Left renal pelvis (tissue), 4 donors: ENCODE measurements at places on chromosomes 1 and 21. TPM values are rescaled to one million over a fixed set of nuclear protein-coding genes. Genes with fewer than 3 reads are reported as not detected.

The NBPF12 gene
- polyA plus RNA-seq = 20.6 TPM

The OR2L13 gene
- not detected for polyA plus RNA-seq

The SH3BGR gene
- polyA plus RNA-seq = 5.7 TPM

The SLC45A3 gene
- 7.4 TPM for polyA plus RNA-seq

The KISS1 gene
- not detected for polyA plus RNA-seq

The CFAP141 gene
- not detected for polyA plus RNA-seq

The KIRREL1 gene
- 163 TPM for polyA plus RNA-seq

The KRTAP13-3 gene
- polyA plus RNA-seq = not detected

- no peak for DNase-seq
Measured at GRCh38 chr1:156656806-156657740, 15.2 kb downstream of the BCAN start.

GRCh38 chr1:17839641-17840196 lies 84.6 kb downstream of the ACTL8 start:
- no peak for DNase-seq

- DNase-seq = peak; percentile 1
Measured at GRCh38 chr1:68600049-68600661, 103.3 kb upstream of the DEPDC1 start.

DNA sequence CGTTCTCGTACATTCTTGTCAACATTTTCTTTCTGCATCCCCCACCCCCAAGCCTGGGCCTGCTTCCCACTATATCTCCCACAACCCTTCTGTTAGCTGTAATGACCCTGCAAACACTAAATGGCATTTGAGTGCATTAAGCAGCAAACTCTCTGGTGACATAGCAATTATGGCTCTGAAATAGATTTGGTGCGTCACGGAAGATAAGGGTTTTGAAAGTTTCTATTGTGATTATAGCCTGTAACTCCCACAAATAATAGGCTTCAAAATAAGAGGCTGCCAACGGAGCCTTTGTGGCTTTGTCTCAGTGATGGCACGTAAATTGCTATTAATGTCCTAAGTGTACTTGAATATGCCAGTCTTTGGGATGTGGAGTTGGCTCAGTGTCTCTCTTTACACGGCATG lies 277.6 kb downstream of the PBX1 start:
- no peak for DNase-seq

- no peak for DNase-seq
Measured at GRCh38 chr1:36093929-36094328, 5.2 kb downstream of the ADPRS start.

DNA sequence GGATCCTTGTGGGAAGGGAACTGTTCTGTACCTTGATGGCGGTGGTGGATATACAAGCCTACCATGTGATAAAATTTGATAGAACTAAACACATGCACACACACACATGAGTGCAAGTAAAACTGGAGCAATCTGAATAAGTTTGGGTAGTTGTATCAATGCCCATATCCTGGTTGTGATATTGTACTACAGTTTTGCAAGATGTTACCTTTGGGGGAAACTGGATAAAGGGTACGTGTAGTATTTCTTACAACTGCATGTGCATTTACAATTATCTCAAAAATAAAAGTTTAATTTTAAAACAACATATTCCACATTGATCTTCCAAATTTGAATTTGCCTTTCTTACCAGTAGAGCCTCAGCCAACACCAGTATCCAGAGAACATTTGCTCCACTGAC lies 99.6 kb downstream of the DTL start:
- DNase-seq = no peak

DNA sequence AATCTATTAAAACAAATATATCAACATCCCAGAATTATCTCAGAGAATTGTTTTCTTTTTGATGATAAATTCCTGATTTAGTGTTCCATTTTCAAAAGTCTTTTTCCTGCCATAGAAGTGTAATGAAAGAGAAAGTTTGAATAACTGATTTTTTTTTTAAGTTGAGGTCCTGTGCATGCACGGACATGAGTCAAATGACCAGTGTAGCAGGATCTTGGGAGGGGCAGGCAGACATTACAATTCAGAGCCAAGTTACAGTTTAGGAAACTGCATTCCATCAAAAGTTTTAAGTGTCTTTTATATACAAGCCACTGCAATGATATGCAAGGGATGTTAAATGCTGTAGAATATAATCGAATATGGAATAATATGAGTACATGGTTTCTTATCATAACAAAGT lies 227.5 kb downstream of the HMCN1 start:
- DNase-seq = no peak

DNA sequence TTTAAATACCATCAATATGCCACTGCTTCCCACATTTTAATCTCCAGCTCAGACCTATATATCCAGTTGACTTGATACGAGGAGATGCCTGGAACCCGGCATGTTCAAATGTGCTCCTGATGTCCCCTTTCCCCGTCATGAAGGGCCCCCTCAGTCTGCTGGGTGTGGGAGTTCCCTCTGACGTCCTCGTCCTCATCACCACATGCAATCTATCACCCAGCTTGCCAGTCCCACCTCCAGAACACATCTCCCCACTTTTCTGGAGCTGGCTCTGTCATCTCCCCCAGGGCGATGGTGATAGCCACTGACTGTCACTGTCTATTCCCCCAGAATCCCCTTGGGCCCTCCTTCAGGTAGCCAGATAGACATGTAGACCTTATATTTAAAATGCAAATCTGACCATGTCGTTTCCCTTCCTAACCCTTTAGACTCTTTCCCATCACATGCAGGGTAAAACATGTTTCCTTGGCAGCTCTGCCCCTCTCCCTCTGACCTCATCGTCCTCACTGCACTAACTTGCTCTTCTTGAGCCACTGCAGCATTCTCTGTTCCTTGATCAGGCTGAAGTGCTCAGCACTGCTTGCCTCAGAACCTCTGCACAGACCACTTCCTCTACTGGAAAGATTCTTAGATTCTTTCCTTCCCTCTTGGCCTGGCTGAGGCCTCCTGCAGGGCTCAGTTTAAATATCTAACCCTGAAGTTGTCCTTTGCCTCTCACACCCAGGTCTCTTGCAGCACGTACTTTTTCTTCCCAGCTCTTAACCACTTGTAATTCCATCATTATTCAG lies 7.4 kb downstream of the AZIN2 start:
- DNase-seq = no peak

DNA sequence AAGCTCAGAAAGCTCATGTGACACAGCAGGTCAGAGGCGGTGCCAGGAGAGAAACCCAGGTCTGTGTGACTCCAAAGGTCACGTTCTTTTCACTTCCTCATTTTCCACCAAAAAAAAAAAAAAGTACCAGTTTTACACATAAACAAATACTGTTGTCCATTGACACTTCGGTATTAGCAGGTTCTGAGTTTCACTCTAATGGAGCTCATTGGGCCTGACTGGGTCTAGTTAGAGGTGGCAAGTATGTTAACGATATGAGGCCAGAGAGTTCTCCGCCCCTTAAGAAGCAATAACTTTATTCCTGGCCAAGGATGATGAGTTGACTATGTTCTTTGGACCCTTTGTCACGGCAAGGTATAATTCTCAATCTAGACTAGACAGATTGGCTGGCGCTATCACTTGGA lies 30.0 kb upstream of the SDE2 start:
- no peak for DNase-seq

DNA sequence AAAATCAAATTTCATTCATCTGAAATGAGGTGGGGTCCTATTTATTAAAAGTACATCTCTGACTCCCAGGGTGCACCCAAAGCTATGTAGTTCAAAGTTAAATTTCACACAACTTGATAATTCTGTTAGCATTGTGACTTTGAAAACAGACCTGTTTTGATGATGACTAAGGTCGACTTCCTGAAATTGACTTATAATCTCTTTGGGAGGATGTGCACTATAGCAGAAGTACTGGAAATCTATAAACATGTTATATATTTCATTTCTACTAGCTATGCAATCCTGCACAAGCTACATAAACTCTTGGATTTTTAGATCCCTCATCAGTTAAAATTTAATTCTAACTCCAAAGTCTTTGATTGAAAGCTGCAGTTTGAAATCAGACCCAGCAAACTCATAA lies 507.6 kb downstream of the NEGR1 start:
- no peak for DNase-seq

DNA sequence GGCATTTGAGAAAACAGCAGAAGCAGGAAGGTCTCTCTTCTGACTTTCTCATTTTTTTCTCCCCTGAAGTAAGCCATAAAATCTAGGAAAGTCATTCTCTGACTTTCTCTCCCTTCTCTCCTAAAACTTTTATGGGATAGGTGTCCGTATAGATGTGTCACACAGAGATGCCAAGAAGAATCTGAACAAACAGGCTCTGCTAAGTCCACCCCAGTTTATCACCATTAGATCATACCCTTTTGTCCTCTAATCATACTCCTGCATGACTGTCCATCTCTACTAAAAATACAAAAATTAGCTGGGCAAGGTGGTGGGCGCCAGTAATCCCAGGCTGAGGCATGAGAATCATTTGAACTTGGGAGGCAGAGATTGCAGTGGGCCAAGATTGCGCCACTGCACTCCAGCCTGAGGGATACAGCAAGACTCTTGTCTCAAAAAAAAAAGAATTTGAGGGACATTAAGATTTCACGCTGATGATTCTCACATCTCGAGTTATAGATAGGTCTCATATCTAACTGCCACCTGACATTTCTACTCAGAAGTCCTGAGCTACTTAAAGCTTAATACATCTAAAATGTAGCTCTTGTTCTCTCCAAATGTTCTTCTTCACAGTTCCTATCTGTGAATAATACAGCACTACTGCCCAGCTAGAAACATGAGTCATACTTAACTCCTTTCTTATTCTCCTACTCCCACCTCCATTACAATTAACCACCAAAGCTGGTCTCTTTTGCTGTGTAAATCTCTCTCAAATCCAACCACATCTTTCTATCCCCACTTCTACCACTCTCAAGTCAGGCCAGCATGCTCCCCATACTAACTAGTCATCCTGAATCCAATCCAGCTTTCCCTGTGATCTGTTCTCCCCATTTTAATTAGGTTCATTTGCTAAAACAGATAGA lies 47.7 kb downstream of the ZNF644 start:
- DNase-seq = no peak

- DNase-seq = no peak
Measured at GRCh38 chr21:39224930-39225329, 41.7 kb upstream of the PSMG1 start.

DNA sequence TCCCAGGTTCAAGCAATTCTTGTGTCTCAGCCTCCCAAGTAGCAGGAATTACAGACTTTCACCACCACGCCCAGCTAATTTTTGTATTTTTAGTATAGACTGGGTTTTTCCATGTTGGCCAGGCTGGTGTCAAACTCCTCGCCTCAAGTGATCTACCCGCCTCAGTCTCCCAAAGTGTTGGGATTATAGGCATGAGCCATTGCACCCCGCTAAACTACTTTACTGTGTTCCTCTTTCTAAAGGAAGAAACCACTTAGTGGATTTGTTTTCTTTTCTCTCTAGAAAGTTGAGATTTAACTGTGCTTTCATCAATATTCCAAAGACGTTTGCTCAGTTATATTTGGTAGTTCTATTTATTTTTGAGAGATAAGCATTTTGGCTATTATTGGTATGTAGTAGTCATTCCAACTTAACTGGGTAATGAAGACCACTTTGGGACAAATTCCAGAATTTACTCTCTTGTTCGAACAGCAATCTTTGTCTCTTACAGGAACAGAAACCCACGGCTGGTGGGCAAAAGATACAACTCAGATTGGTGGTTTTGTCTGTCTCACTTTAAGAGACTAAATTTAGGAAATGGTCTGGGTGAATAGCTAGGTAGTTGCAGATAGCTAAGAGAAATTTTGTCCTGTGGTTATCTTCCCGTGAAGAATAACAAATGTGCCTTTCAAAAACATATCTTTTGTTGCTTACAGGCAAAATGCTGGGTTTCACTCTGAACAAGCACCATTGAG lies 103.5 kb upstream of the CD55 start:
- DNase-seq = no peak

DNA sequence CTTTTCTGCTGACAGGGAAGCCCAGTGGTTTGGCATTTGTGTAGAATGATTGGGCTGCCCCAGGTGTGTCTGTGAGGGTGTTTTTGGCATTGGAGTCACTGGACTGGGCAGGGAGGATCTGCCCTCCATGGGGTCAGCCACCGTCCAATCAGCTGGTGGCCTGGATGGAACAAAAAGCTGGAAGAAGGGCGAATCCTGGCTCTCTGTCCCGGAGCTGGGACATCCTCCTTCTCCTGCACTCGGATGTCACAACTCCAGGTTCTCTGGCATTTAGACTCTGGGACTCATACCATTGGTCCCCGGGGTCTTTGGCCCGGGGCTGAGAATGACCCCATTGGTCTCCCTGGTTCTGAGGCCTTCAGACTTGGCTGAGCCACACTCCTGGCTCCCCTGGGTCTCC lies 11.2 kb downstream of the SPSB1 start:
- DNase-seq = no peak

- no peak for DNase-seq
Measured at GRCh38 chr1:23383577-23384311, 14.1 kb upstream of the ZNF436 start.

DNA sequence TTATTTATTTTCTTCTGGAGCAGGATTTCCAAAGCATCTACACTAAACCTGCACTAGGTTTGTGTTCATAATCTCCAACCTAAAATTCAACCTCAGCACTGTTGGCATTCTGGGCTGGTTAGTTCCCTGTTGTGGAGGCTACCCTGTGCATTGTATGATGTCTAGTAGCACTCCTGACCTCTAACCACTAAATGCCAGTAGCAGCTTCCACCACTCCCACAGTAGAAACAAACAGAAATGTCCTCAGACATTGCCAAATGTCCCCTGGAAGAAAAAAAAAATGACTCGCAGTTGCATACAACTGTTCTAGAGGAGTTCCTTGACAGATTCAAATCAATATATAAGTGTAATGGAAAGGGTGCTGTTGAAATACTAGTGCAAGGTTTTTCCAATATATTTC lies 18.9 kb downstream of the GRIK1 start:
- no peak for DNase-seq

GRCh38 chr1:40094466-40095110 lies 2.5 kb downstream of the PPT1 start:
- DNase-seq = no peak

DNA sequence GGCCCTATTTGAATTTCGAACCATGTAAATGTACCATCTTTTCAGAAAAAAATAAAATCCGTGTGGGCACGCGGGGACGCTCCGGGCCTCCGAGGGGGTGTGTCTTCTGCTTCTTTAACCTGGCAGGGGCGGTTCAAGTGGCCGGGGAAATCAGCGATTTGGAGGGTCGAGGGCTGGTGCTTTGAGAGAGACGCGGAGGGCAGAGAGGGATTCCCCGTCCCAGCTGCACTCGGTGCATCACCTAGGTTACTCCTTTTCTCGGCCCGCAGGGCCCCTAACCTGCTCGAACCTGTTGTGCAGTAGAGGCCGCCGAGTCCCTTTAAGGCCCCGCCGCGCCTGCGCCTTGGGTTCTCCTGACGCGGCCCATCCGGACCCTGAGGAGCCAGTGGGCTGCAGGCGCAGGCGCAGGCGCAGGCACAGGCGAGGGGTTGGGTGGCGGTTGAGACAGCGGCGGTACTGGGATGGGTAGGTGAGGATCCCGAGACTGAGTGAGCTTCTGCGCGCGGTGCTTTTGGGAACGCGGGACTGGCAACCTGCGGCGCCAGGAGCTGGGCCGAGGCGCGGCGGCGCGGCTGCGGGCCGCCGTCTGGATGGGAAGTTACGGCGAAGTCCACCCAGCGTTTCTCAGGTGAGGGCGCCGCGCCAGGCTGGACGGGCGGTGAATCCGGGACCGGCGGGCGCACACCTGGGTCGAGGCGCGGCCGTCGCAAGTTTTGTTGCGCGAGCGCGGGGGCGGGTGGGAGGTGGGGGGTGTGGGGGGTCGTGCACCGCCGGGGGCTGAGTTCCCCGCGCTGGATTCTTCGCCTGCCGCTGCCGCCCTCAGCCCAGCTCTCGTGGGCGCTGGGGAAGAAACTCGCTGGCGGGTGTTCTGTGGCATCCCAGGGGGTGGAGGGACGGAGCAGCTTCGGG lies at the start of gene NBPF3:
Gene NBPF3 (plus strand): TSS at position 417 of the 909 bp plus-strand sequence. CDS start 4,950 bp downstream, outside the sequence.
- peak; percentile 88 for DNase-seq
